ENCODE measurements at places on chromosomes 4 and X. TPM values are rescaled to one million over a fixed set of nuclear protein-coding genes. Genes with fewer than 3 reads are reported as not detected.

C4orf36 gene
- total RNA-seq: not detected

SYN1 gene
- 0.60 TPM for total RNA-seq

TMEM128 gene
- total RNA-seq: 24.1 TPM

IQCM gene
- total RNA-seq: not detected

DNA sequence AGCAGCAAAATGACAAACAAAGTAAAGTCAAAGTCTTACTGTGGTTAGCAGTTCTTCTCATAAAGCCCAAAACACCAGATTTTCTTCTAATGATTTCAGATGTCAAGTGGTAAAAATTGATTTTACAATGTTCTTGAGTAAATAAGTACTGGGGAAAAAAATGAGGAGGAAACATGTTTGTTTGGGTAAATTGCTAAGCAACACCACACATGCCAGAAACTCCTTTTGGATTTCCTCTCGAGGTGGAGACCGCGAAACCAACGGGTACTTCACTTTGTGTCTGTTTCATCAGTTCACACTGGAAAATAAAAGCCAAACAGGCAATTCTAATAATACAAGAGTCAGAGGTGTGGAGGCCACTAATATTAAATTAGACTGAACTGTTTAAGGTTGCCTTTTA is 4.6 kb upstream of the PKD2 start:
- H3K27ac ChIP-seq: no peak overlapping the region
- H3K36me3 ChIP-seq: no peaks in the 10 kb centered on the region
- H3K4me1 ChIP-seq: no peaks in the 10 kb centered on the region
- H3K4me3 ChIP-seq: no peak overlapping the region

DNA sequence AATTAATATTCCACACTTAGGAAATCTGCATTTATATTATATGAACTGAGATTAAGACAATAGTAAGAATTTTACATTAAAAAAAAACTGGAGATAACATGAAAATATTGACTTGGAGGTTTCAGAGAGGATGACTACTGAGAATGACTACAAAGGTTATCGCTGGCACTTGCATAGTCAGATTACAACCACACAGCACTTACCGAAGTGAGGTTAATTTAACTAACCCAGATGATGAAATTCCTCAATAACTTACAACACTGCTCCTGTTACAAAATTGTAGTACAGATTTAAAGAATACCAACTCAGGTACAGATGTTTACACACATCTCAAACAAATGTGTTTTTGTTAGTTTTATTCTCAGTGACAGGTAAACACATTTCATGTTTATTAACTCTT is 283.5 kb downstream of the CAMK2D start:
- DNase-seq: no peak
- H3K27ac ChIP-seq: no peak overlapping the region
- no peaks in the 10 kb centered on the region for H3K4me1 ChIP-seq
- no peak overlapping the region for H3K4me3 ChIP-seq

- H3K4me1 ChIP-seq: no peaks in the 10 kb centered on the region
- no peak for DNase-seq
- H3K27ac ChIP-seq: no peak overlapping the region
- H3K36me3 ChIP-seq: no peaks in the 10 kb centered on the region
- H3K27me3 ChIP-seq: no peaks in the 10 kb centered on the region
- H3K4me3 ChIP-seq: no peak overlapping the region
Measured at GRCh38 chrX:133794126-133794525, 191.3 kb downstream of the GPC3 start.

- no peaks in the 10 kb centered on the region for H3K4me1 ChIP-seq
- H3K36me3 ChIP-seq: no peaks in the 10 kb centered on the region
Measured at GRCh38 chr4:74555231-74555630, 110.3 kb downstream of the AREG start.

GRCh38 chr4:16021804-16022560 is 59.0 kb upstream of the FGFBP2 start:
- no peaks in the 10 kb centered on the region for H3K4me1 ChIP-seq
- H3K36me3 ChIP-seq: no peaks in the 10 kb centered on the region
- no peak overlapping the region for H3K27ac ChIP-seq
- no peak for DNase-seq

DNA sequence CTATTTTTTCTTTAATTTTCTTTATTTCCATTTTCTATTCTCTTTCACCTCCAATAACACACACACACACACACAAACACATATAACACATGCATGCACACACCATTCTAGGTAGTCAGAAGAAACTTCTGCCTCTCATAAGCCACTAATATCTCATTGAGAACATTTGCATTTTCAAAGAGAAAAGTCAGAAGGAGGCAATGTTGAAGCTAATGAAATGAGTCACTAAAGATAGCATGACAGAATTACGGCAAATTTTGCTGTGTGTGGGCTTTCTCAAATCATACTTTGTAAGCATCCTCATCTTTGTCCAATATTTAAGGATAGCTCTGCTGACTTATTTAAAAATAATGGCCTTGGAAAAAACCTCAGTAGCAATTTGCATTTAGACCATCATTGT is 291.3 kb downstream of the GUCY2F start:
- H3K4me1 ChIP-seq: no peaks in the 10 kb centered on the region
- DNase-seq: no peak
- H3K27ac ChIP-seq: no peak overlapping the region
- no peaks in the 10 kb centered on the region for H3K36me3 ChIP-seq
- no peak overlapping the region for H3K4me3 ChIP-seq

- no peak for DNase-seq
- H3K4me1 ChIP-seq: no peaks in the 10 kb centered on the region
- no peak overlapping the region for H3K27ac ChIP-seq
- H3K36me3 ChIP-seq: no peaks in the 10 kb centered on the region
Measured at GRCh38 chr4:71772592-71772991, 11.3 kb downstream of the GC start.

- H3K27ac ChIP-seq: no peak overlapping the region
- no peaks in the 10 kb centered on the region for H3K36me3 ChIP-seq
- H3K4me3 ChIP-seq: no peak overlapping the region
- no peaks in the 10 kb centered on the region for H3K4me1 ChIP-seq
- H3K27me3 ChIP-seq: peaks cover 7% of the 10 kb centered on the region
- DNase-seq: no peak
Measured at GRCh38 chr4:119035951-119036737, 99.5 kb upstream of the MYOZ2 start.

GRCh38 chr4:137961051-137961438 is 281.1 kb downstream of the SLC7A11 start:
- no peak for DNase-seq
- H3K4me1 ChIP-seq: no peaks in the 10 kb centered on the region
- H3K27me3 ChIP-seq: no peaks in the 10 kb centered on the region
- H3K4me3 ChIP-seq: no peak overlapping the region
- no peaks in the 10 kb centered on the region for H3K36me3 ChIP-seq
- H3K27ac ChIP-seq: no peak overlapping the region

DNA sequence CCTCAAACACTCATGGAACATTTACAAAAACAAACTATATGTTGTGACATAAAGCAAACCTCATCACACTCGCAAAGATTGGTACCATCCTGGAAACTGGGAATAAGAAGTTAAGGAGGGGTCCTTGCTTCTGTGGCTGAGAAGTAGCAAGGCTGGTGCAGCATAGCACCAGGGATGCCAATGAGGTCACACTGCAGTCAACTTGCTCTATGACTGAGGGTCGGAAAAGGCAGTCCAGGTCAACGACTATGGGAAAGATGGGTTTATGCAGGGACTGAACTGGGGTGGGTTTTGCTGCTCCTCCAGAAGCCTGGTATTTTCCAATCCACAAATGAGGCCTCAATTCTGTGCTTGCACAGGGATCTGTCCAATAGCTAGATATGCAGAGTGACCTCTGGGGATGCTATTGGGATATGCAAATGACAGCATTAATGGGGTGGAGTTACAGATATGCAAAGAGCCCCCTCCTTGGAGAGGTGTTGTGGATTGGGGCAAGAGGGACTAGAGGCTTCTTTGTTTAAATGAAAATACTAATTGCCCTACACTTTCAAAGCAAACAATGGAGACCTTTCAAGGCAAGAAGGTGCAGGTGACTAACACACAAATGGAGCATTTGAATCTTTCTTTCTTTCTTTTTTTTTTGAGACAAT is 7.2 kb upstream of the IL13RA1 start:
- no peak overlapping the region for H3K4me3 ChIP-seq
- H3K36me3 ChIP-seq: no peaks in the 10 kb centered on the region
- no peaks in the 10 kb centered on the region for H3K27me3 ChIP-seq
- DNase-seq: no peak
- H3K27ac ChIP-seq: no peak overlapping the region

DNA sequence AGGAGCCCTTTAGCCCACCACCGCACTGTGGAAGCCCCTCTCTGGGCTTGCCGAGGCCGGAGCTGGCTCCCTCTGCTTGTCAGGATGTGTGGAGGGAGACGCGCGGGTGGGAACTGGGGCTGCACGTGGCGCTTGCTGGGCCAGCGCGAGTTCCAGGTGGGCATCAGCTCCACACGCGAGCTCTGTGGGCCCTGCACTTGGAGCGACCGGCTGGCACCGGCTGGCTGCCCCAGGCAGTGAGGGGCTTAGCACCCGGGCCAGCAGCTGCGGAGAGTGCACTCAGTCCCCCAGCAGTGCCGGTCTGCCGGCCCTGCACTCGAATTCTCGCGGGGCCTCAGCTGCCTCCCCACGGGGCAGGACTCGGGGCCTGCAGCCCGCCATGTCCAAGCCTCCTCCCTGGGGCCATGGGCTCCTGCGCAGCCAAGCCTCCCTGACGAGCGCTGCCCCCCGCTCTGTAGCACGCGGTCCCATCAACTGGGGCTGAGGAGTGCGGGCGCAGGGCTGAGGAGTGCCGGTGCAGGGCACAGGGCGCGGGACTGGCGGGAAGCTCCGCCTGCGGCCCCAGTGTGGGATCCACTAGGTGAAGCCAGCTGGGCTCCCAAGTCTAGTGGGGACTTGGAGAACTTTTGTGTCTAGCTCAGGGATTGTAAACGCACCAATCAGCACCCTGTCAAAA is 93.6 kb downstream of the DTHD1 start:
- H3K4me1 ChIP-seq: no peaks in the 10 kb centered on the region
- no peak overlapping the region for H3K27ac ChIP-seq
- H3K36me3 ChIP-seq: no peaks in the 10 kb centered on the region
- no peaks in the 10 kb centered on the region for H3K27me3 ChIP-seq
- no peak for DNase-seq

DNA sequence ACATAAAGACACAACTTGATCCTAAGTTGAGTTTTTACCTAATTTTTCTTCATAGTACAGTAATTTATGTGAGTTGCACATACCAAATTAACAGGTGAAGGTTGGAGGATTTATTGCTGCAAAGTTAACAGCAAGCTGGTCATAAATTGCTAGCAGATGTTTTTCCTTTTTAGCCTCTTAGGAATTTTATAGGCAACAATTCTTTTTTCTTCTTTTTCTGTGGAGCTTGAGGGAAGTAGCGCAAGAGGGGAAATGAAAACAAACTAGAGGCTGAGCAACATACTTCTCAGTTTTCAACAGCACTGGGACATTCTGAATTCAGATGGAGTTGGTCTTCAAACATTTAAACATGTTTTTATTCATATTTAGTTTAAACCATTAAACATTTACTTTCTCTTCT is 63.7 kb upstream of the TLR2 start:
- no peaks in the 10 kb centered on the region for H3K27me3 ChIP-seq
- H3K4me3 ChIP-seq: no peak overlapping the region
- peaks cover 3% of the 10 kb centered on the region for H3K4me1 ChIP-seq

DNA sequence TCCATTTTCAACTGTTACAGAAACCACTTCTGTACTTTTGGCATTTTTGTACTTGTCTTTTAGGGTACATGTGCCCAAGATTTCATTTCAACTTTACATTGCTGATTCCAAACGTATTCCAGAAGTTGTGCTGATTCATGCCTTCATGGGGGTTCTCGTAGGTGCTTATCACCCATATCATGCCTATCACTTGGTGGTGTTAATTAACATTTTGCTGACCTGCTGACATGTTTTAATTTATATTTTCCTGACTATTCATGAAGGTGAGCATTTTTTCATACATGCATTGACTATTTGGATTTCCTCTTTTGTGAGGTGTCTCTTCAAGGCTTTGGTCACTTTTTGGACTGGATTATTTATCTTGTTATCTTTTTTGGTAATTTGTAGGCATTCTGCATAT is 64.1 kb downstream of the CC2D2A start:
- H3K4me3 ChIP-seq: no peak overlapping the region
- H3K27ac ChIP-seq: no peak overlapping the region
- no peaks in the 10 kb centered on the region for H3K27me3 ChIP-seq
- no peaks in the 10 kb centered on the region for H3K36me3 ChIP-seq
- DNase-seq: no peak
- no peaks in the 10 kb centered on the region for H3K4me1 ChIP-seq

DNA sequence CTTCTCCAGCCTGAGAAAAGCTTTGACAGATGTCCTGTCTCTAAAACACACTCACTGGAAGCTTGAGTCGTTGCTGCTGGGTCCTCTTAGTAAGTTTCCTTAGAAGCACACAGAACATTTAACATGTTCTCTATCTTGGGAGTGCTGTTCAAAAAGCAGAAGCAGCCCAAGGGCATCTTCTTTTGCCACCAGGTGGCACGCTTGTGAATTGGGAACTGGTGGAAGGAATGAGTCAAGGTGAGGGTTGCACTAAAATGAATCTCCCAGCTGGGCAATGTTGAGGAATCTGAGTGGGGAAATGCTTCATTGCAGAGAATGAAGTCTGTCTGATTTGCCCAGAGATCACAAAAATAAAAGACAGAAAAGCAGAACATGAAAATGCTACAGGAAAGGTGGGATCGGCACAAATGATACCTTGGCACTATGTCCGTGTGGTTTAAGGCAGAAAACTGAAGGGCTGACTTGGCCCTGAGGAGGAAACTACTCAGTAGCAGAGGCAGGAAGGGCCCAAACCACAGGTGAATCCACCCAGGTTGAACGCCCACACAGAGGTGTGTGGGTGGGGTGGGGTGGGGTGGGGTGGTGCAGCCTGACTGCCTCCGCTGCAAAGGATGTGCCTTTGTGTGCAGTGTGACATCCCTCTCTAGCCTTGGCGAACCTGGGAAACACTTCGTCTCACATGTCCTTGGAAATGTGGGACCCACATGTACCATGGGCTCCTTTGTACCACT is 26.0 kb downstream of the KIT start:
- no peaks in the 10 kb centered on the region for H3K27me3 ChIP-seq
- peak; percentile 37 for DNase-seq
- no peak overlapping the region for H3K4me3 ChIP-seq

GRCh38 chrX:120301960-120302359 is 9.3 kb downstream of the TMEM255A start:
- peaks cover 17% of the 10 kb centered on the region for H3K4me1 ChIP-seq
- no peak for DNase-seq
- no peaks in the 10 kb centered on the region for H3K27me3 ChIP-seq
- H3K4me3 ChIP-seq: no peak overlapping the region
- H3K27ac ChIP-seq: no peak overlapping the region
